ENCODE measurements at places on chromosomes 7 and 10.

- no peak for DNase-seq
Measured at GRCh38 chr7:54743580-54743979, 15.4 kb downstream of the SEC61G start.

DNA sequence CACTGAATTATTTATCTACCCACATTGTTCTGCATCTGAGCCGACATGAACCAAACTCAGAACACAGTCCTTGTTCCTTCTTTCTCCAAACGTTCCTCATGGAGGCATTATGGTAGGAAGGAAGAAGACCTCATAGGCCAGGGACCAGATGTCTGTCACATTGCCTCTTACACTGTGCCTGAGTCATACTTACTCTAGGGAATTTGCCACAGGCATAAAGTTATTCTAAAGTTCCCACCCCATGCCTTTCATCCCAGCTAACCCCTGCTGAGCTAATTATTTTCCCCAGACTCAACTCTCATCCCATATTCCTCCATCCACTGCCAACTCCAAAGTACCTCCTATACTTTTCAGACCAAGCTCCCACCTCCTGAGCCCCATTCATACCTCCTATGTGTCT lies 21.2 kb downstream of the MAT1A start:
- no peak for DNase-seq

- no peak for DNase-seq
Measured at GRCh38 chr10:63614371-63614891, 93.2 kb downstream of the REEP3 start.

- no peak for DNase-seq
Measured at GRCh38 chr7:67346876-67347275, 350.2 kb downstream of the TYW1 start.

GRCh38 chr10:114389426-114389825 lies 14.9 kb downstream of the AFAP1L2 start:
- DNase-seq, result no peak

DNA sequence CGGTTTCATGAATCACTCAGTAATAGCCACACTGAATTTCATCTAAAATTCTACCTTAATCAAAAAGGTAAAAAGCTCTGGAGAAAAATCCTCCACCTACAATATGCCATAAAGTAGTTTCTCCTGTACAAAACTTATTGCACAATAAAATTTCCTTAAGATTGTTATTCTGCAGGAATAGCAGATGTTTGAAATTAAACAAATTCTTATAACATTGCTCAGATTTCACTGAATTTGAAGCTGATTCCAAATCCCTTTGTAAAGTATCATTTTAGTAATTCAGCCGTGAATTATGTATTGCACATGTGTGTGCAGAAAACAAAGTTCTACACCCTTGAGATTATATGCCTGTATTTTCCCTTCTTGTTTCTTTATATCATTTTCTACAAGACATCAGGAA lies 123.8 kb downstream of the AMPH start:
- no peak for DNase-seq

Measured in CD4-positive, alpha-beta T cell (primary cell).